NCI-H526 treated with DMSO at 0.1 percent for 48 hours (cell line): ENCODE measurements at places on chromosomes 3 and 15.
A peak's percentile ranks its signal among the peaks of the same experiment; 100 is the strongest.

DNA sequence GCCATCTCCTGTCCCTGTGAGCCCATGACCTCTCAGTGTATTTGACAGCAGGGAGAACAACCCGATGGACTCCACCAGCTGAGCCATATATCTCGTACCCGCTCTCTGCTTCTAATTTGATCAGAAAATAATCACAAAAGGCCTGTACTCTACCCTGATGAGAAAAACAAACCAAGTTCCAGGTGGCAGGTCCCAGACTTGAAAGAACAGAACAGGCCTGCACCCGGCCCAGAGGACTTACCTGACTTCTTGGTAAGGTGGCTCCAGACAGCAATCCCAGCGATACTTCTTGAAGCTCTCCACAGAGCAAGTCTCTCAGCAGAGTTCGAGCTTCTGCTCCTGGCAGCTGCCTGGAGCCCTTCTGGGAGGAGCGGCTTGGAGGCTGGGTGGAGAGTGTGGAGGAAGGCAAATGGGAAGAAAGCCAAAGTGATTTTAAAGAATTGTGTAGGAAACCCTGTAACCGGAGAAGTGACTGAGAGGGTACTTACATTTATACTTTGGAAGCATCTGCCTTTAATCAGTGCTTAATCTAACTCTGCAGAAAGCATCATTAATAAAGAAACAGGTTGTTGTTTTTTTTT is 91.6 kb downstream of the SCN11A start:
- no peak for DNase-seq

GRCh38 chr3:11328196-11328945 is 56.2 kb downstream of the ATG7 start:
- no peak for DNase-seq

GRCh38 chr3:42442640-42443039 is 32.2 kb upstream of the LYZL4 start:
- no peak for DNase-seq

- no peak for DNase-seq
Observed at GRCh38 chr3:15520185-15520584, 1.3 kb downstream of the COLQ start.

GRCh38 chr3:126971891-126972351 is 11.0 kb upstream of the PLXNA1 start:
- DNase-seq: no peak

DNA sequence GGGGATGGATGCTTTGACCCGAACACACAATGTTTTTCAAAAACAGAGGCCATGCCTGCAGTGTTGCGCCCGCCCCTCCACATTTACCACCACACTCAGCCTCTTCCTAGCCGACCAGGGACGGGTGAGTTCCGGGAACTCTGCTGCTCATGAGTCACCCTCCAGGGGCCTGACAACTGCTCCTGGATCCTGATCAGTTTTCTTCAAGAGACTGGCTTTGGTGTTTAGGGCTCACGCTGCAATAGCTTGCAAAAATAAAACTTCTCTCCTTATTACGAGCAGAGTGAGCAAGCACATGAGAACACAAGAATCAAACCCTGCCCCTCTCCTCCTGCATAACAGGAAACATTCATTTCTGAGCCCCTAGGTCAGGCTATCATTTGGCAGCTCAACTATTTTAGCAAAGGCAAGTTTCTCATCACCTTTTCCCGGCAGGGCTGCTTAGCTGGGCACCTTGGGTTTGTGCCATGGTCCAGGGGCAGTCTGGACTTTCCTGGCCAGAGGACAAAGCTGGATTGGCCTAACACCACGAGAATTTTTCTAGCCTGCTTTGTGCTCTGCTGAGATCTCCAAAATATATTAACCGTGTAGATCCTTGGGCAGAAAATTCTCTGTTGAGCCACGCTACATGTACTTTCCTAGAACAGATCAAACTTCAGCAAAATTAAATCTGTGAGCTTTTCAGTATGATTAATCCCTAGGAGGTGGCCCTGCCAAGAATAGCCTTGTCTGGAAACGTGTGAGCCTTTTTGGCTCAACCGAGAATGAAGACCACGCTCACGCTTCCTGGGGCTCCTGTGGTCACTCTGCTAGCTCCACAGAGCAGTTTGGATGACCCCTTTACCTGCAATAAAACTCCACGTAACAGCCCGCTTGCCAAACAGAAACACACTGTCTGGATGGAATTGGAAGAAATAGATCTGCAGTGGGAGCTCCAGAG is 52.7 kb upstream of the SPATA12 start:
- DNase-seq: no peak

GRCh38 chr15:31235311-31236183 is 91.1 kb upstream of the KLF13 start:
- no peak for DNase-seq

DNA sequence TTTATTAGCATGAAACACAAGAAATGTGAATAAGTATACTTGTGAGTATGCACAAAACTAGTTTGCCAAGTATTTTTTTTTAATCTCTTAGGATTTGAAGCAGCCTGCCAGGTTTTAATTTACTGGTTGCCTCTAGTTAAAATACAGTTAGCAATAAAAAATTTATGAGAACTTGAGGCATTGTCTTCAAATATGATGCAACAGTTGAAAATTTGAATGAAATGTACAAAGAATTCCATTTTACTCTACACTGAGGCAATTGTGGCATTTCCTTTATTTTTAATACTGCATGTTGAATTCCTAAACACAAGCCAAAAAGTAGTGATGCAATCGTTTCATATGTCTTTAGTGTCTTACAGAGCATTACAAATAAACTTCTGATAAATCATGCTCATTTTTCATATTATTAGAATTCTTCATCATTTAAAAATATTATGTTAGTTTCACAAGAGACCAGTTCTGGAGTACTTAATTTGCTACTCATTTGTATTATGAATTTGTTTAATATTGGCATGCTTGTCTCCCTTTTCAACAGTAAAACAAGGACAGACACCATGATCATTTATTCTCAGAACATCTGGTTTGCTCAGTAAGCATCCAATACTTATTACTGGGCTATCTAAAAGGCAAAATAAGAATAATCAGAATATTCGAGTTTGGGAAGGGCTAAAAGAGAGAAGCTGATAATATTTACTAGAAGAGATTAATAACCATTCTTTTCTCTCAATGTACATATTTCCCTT is 124.8 kb upstream of the PTX3 start:
- DNase-seq: no peak

DNA sequence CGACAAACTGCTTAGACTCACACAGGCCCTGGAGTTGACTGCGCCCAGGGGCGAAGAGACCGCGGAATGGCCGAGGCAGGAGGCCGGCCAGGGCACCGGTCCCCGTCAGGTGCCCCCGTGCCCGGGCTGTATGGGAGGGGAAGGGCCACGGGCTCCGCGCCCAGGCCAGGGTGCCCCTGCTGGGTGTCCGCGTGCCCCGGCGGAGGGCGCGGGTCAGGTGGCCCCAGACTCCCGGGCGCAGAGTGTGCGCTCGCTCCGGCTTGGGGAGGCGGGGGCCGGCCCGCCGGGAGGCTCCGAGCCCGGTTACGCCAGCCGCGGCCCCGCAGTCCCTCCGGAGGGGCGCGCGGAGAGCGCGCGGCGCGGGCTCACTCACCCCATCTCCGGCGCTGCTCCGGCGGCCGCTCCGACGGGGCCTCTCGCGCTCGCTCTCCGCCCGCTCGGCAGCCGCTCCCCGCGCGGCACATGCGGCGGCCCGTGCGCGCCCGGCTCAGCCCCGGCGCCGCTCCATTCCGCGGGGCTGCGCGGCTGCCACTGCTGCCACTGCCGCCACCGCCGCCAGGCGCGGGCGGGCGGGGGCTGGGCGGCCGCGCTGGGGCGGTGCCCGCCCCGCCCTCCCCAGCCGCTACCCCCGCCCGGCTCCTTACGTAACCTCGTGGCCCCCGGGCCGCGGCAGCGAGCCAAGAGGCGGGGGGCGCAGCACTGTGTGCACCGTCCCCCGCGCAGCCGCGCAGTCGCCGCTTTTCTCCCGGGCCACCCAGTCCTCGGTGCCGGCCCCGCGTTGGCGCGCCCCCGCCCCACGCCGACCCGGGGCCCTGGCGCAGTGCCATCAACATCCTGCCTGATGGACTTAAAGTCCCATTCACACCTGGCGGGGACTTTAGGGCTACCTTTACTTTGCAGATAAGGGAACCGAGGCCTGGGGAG is at the start of gene HOMER2:
HOMER2 (minus strand) TSS at position 563 of the 924 bp plus-strand sequence; CDS start at position 378, 185 bp downstream.
- DNase-seq: peak; percentile 56

DNA sequence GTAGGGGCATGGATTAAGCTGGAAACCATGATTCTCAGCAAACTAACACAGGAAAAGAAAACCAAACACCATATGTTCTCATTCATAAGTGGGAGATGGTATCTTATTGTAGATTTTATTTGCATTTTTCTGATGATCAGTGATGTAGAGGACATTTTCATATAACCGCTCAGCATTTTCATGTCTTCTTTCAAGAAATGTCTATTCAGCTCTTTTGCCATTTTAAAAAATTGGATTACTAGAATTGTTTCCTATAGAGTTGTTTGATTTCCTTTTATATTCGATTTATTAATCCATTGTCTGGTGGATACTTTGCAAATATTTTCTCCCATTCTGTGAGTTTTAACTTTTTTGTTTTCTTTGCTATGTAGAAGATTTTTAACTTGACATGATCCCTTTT is 682.2 kb upstream of the BCHE start:
- no peak for DNase-seq

DNA sequence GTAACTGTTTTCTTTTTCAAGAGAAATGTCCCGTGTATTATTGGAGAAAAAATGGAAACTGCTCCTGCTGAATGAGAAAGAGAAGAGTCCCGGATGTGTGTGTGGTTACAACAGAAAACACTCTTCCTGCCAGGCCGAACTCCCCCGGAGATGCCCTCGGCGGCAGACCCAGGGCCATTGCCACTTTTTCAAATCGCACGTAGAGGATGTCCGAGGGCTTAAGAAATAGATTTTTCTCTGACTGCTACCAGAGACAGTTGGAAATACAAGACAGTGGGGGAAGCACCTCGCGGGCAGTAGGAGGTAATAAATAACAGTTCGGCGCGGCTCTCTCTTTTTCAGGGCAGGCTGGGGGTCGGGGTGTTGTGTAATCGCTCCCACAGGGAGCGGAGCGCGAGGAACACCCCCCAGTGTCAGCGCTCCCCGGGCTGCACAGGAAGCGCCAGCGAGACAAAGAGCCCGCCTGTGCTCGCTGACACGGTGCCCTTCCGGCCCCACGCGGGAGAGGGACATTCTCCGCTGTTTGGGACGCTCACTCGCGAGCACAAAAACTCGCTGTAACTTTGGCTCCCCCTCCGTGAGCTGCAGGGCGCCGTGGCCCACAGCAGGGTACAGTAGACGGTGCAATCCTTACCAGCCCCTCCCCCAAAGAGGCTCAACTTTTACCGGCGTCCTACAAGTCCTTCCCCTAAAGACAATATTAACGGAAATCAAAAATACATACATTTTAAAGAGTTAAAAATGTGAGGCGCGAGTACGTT is 1.1 kb downstream of the VGLL4 start:
- peak; percentile 70 for DNase-seq

GRCh38 chr3:157508461-157508860 is 5.2 kb upstream of the VEPH1 start:
- no peak for DNase-seq

DNA sequence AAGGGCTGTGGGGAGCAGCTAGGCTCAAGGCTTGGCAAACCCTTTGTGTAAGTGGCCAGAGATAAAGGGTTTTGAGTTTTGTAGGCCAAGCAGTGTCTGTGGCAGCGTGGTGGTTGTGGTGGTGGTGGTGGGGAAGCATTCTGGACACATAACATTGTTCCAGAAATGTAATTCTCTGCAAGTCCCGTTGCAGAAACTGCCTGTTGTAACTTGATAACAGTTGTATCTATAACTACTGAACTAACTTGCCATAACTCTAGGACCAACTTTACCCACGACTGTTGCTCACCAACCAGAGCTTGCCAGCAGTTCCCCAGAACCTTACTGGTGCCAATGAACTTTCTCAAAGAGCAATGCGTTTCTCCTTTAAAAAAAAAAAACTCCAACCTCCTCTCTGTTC is 18.1 kb upstream of the TMEM40 start:
- no peak for DNase-seq

DNA sequence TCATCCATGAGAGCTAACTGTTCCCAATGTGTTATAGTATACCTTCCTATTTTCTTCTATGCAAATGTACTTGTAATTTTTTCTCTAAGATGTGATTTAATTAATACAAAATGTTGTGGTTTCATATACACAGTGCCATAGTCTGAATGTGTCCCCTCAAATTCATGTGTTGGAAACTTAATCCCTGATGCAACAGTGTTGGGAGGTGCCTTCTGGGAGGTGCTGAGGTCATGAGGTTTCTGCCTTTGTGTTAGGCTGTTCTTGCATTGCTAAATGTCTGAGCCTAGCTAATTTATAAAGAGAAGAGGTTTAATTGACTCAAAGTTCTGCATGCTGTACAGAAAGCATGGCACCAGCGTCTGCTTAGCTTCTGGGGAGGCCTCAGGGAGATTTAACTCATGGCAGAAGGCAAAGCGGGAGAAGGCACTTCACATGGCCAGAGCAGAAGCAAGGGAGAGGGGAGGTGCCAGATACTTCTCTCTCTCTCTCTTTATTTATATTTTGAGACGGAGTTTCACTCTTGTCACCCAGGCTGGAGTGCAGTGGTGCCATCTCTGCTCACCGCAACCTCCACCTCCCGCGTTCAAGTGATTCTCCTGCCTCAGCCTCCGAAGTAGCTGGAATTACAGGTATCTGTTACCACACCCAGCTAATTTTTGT is 34.7 kb upstream of the BNIP2 start:
- DNase-seq: no peak

- DNase-seq: no peak
Observed at GRCh38 chr3:150421799-150422548, 13.9 kb downstream of the TSC22D2 start.
